Suppressor macrophage treated with lipopolysaccharide for 4 hours (primary cell): ENCODE measurements at places on chromosomes 12 and 14.
A peak's percentile ranks its signal among the peaks of the same experiment; 100 is the strongest.

DNA sequence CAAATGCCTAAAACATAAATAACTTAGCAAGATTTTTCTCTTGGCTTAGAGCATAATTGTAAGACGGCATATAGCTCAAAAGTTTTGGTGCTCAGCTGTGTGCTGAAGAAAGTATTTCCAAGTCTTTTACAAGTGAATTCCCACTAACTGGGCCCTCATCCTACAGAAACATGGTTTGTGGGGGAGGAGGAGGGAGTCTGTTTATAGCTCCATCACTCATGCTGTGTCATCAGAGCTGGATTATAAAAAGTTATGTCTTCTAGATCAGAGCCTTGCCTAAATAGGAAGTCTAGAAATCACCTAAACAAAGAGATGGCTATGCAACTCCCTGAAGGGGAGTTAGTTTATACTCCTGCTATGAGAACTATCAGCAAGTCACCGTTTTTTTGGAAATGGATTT, 65.9 kb upstream of the OTOGL start:
- no peak for DNase-seq

DNA sequence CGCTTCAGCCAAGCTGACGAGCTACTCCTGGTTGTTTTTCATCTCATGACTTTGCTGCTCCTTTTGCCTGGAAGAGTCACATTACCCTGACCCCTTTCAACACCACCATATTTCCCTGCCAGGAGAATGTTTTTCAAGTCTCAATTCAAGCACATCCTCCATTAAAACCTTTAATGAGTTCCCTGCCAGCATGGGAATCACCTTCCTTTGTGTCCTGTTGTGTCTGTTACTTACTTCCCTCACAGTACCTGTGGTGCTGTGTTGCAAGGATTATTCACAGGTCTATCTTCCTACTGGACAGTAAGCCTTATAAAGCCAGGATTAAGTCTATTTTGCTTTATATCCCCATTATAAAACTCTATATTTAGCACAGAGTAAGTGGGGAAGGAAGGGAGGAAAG, 13.6 kb upstream of the SLC35F4 start:
- no peak for DNase-seq

DNA sequence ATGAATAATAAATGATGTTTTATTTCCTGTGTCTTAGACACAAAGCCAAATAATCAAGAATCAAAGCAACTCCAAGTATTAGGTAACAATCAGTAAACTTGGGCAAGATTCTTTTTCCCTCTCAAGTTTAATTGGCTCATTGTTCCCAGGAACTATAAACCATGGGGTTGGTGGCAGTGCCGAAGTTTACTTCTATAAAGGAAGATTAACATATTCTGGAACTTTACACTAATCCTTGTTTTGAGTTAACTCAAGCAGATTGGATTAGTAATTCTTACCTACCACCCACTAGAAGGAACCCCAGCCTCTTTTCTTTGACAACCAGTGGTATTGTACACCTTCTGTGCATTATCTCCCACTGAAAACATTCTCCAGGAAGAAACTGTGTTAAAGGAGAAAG, 197.1 kb downstream of the EXOC5 start:
- DNase-seq, result no peak

DNA sequence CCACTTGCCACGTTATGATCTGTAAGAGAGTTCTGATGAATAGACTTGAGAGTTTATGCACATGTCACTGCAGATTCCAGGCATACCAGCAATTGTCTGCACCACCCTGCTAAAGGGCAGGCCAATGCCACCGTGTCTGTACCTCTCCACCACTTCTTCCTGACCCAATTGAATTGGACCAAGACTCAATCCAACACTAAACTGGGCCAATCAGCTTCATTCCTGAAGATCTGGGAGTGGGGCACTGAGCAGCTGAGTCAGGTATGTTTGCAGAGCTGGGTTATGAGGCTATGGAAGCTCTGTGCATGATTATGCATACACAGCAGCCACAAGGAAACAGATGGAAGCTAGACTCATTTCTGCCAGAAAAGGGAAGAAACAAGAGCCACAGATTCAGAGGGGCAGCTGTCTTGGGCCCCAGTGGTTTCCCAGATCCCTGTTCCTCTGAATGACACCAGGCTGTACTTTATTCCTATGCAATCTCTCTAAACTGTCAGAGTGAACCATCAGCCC, 28.0 kb downstream of the DAO start:
- DNase-seq, result peak; percentile 72

GRCh38 chr14:69259168-69259526, 811 bp upstream of the GALNT16 start:
- no peak for DNase-seq

DNA sequence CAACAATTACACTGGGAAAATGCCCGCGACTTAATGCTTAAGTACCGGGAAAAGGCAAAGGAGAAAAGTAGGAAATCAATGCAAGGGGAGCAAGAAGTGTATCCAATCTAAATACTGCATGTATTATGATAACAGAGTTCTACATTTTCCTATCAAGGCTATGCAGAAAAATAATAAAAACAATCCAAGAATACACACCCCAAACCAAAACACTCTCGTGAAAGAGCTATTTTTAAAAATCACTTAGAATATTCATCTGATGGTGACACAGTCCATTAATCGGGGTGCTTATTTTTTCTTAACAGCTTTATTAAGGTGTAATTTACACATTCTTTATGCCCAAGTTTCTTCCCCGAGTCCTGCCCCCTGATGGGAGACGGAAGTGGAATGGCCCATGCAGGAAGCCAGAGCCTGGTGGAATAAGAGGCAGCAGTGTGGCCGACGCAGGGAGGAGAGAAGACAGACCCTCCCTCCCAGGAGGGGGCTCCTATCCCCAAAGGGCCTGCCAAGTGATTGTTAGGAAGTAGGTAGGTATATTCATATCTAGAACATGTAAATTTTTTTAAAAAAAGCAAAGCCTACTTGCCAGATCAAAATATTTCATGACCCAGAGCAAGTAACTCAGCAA, 174.3 kb downstream of the FOXN3 start:
- no peak for DNase-seq

- DNase-seq, result no peak
Observed at GRCh38 chr12:24821691-24822090, 127.2 kb downstream of the BCAT1 start.
